NCI-H187 (cell line): ENCODE measurements at places on chromosomes 12 and 14.

- no peak for DNase-seq
Observed at GRCh38 chr12:91205811-91206210, 23.2 kb upstream of the DCN start.

DNA sequence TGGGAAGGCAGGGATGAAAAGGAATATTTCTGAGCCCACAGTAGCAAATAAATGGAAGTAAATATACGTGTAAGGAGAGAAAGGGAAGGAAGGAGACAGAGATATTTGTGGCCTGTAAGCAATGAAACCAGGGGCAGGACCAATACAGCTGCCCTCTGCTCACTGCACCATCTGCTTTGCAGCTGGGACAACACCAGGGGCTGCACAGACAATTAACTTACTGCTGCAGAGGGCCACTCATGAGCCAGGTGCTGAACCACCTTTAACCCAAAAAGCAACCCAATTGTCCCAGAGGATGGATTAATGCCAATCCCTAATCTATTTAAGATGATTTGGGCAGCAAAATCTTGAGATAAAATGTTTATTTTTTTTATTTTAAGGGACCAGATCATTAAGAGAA is 30.6 kb upstream of the TMX1 start:
- DNase-seq, result peak; percentile 46

DNA sequence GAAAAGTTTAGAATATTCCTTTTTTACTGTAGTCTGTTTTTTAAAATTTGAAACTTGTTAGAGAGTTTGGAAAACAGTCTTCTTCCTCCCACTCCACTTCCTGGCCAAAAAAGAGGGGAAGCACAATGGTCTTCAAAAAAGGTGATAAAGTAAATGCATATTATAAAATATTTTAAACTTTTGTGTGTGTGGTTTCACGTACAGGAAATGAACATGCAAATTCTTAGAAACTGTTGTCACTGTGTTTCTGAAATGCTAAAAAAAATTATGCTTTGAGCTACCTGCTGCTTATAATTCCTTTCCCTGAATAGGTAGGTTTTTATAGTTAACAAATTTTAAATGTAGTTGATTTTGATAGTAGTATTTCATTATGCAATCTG is 2.9 kb downstream of the FGFR1OP2 start:
- DNase-seq, result no peak

DNA sequence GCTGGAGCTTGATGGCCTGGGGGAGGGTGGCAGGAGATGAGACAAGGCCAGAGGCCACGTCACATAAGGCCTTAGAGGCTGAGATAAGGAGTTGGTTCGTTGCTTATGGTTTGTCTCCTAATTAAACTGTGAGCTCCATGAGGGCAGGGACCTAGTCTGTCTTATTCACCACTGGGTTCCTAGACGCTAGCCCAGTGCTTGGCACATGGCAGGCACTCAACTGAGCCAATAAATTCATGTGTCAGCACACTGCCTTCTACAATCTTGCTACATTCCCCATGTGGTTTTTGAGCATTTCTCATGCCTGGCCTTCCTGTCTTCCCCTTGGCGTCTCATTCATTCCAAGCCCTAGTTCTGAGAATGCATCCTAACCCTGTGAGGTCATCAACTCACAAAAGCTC is 92.5 kb upstream of the MED13L start:
- no peak for DNase-seq

DNA sequence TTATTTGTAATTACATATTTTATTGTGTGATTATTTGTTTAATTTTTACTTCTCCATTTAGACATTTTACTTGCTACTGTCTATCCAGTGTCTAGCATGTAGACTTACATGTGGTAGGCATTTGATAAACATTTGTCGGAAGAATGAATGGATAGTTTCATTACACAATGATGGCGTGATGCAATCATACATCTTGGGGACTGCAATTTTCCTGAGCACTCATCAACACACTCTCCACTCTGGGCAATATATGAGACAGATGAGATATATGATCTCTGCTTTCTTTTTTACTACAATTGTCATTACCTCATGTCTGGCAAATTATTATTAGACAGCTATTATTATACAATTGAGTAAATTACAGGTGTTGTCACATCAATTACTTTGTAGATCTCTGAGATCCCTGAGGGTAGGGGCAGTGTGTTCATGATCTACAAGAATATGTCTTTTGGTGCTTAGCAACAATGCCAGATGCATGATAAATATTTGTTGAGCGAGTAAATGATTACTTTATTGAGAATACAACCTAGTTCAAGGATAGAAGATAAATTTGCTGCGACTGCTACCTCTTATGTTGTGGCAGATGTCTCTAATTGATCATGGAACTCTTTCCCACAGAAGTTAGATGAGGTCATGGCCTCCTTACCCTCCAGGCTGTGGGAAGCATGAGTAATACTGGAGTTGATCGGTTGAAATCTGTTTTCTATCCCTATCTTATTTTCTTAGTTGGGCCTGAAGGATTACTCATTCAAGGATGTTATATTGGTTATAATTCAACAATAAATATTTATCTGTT is 416.0 kb downstream of the LRIG3 start:
- no peak for DNase-seq

DNA sequence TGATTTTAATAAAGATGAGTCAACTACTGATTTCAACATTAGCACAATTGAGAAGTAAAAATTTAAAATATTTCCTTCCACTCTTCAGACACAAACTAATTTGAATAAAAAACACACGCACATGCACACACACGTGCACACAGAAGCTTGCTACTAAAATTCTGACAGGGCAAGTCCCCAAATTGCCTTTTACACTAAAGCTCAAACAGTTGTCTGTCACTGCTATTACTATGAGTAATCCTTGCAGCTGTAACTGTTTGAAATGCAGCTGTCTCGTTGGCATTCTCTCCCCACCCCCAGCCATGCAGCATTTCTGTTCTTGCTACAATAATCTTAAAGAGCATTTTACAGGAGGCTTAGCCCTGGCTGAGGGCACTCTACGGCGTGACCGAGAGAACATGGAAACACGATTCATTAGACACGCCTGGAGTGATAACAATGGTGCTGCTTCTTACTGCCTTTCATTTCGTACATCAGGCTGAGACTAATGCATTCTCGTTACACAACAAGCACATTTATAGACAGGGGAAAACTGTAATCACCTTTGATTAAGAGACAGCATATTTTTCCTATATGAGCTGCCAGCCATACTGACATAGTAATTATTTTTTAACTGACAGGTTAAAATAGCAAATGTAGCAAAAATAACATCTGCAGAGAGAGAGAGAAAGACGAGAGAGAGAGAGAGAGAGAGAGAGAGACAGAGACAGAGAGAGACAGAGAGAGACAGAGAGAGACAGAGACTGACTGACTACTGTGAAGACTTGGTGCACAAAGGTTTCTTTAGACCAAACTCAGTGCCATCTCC is 153.8 kb downstream of the MED13L start:
- DNase-seq, result peak; percentile 97

- DNase-seq, result peak; percentile 88
Observed at GRCh38 chr14:93430315-93431035, at the start of gene UNC79. TSS of gene UNC79 (plus strand) at chr14:93430939. CDS start at chr14:93431030, 91 bp downstream.

DNA sequence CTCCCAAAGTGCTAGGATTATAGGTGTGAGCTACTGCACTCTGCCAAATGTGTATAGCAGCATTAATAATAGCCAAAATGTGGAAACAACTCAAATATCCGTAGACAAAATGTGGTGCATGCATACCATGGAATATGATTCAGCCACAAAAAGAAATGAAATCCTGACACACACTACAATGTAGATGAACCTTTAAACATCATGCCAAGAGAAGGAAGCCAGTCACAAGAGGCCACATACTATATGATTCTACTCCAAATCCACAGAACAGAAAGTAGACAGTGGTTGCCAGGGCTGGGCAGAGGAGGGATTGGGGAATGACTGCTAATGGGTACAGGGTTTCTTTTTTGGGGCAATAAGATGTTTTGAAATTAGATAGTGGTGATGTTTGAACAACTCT is 7.7 kb upstream of the TMED2 start:
- no peak for DNase-seq

- DNase-seq, result no peak
Observed at GRCh38 chr14:100779691-100780080, 46.2 kb upstream of the MEG3 start.

- DNase-seq, result no peak
Observed at GRCh38 chr14:104307627-104308401, 169.4 kb downstream of the KIF26A start.

- no peak for DNase-seq
Observed at GRCh38 chr12:93745286-93745685, 68.1 kb downstream of the CRADD start.

DNA sequence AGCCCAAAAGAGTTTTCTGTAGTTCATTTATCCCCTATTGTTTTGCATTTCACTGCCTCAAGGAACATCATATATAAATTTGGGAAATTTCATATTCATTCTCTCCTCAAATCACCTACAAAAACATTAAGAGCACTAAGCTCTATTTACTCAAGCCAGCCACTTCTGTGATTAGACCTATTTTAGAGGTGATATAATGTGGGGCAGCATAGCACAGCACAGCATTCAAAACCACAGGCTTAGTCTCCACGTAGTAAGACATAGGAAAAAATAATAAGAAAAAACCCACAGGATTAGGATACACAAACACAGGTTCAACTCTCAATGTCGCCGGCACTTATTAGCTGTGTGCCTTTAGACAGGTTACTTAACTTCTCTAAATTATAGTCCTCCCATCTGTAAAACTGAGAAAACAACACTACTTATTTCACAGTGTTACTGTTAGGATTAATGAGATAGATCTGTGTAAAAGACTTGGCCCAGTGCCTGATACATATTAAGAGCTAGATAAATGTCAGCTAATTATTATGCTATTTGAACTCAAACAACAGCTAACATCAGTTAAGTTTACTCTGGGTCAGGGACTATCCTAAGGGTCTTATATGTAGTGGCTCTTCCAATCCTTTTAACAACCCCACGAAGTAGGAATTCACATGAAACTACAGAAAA is 20.3 kb downstream of the DCAF5 start:
- no peak for DNase-seq

- no peak for DNase-seq
Observed at GRCh38 chr12:121822393-121823100, 18.7 kb downstream of the SETD1B start.

- DNase-seq, result no peak
Observed at GRCh38 chr12:40921563-40922163, 229.4 kb downstream of the CNTN1 start.

GRCh38 chr12:65779091-65779642 is 45.1 kb upstream of the HMGA2 start:
- no peak for DNase-seq

DNA sequence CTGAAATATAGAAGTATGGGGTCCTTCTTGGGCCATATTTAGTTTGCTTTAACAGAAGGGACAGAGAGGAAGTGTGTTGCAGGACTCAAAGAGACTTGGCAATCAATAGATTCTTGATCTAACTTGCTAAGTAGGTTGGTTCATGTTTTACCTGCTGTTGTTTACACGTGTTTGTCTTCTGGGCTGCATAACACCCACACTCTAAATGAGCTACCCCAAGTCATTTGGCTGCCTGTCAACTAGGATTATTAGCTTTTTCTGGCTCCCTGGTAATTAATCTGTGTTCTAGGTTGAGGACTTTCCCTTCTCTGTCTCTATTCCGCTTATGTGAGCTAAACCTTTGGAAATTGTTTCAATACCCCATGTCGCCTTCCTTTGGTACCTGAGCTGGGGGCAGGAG is 10.1 kb upstream of the TBPL2 start:
- no peak for DNase-seq

- no peak for DNase-seq
Observed at GRCh38 chr14:34439090-34439489, 22.9 kb downstream of the SPTSSA start.

GRCh38 chr12:44812062-44812461 is 64.1 kb downstream of the NELL2 start:
- DNase-seq, result no peak

DNA sequence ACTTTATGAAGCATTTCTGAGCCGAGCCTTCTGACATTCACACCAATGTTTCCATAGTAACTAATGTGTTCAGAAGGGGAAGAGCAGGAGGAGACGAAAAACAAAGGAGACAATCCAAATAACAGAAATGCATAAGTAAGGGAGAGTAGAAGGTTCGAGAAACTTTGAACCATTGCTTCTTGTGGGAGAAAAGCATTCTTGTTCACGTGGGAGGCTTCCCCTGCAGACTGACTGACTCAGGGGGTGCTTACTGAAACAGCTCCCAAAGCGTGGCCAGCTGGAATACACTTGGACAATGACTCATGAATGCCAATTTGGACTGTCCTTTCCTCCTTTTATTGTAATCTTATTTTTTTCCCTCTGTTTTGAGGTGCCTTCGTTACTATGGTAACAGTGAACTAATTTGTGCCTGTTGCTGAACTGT is 73.9 kb downstream of the NEDD1 start:
- no peak for DNase-seq

DNA sequence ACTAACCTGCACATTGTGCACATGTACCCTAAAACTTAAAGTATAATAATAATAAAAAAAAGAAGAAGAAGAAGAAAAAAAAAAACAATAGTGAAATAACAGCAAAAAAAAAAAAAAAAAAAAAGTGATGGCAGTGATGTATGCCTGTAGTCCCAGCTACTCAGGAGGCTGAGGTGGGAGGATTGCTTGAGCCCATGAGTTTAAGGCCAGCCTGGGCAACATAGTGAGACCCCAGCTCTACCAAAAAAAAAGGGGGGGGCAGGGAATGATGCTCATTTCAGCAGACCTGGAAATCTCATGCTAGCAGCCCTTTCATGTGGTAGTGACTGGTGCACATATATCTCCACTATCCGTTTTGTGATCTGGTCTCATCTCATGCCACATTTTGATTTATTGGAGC is 20.8 kb downstream of the TRAFD1 start:
- DNase-seq, result no peak

GRCh38 chr14:26621807-26622560 is 24.2 kb upstream of the NOVA1 start:
- DNase-seq, result no peak

DNA sequence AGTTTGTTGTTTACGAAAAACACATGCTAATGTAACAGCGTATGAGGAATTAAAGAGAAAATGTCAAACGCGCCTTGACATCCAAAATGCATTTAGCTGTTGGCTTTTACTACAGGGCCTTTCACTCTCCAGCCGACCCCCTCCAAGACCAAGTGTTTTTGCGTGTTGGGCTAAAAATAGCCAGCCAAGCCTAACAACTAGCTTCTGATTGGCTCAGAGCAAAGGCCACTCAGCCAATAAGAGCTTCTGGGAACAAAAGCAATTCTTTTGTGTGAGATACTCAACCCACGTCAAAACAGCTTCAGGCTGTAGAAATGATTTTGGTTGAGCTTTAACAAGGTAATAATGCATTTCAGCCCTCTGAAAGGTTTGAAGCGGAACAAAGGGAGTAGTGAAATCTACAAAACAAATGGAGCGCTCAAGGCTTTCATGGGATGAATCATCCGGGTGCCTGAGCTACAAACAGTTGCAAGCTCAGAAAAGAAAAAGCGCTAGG is 198.7 kb upstream of the DCN start:
- DNase-seq, result no peak

DNA sequence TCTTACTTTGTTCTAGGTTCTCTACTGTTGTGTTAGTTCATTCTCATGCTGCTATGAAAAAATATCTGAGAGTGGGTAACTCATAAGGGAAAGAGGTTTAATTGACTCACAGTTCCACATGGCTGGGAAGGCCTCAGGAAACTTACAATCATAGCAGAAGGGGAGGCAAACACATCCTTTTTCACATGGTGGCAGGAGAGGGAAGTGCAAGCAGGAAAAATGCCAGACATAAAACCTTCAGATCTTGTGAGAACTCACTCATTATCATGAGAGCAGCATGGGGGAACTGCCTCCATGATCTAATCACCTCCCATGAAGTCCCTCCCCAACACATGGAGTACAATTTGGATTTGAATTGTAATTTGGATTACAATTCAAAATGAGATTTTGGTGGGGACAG is 69.6 kb downstream of the MGST1 start:
- no peak for DNase-seq

- DNase-seq, result no peak
Observed at GRCh38 chr12:80242321-80242720, 143.0 kb downstream of the OTOGL start.
